ENCODE measurements at places on chromosomes 16 and 17. TPM values are rescaled to one million over a fixed set of nuclear protein-coding genes. Genes with fewer than 3 reads are reported as not detected.

GRCh38 chr17:73532421-73532901, 111.8 kb downstream of the SDK2 start:
- no peak for DNase-seq

GRCh38 chr17:78806451-78806850, 24.4 kb upstream of the CYTH1 start:
- no peak for DNase-seq

GRCh38 chr17:40349895-40350688, 14.4 kb downstream of the GJD3 start:
- DNase-seq = no peak

Gene MAF
- 4.6 TPM for total RNA-seq

Gene MRPL45
- 63.3 TPM for total RNA-seq

DNA sequence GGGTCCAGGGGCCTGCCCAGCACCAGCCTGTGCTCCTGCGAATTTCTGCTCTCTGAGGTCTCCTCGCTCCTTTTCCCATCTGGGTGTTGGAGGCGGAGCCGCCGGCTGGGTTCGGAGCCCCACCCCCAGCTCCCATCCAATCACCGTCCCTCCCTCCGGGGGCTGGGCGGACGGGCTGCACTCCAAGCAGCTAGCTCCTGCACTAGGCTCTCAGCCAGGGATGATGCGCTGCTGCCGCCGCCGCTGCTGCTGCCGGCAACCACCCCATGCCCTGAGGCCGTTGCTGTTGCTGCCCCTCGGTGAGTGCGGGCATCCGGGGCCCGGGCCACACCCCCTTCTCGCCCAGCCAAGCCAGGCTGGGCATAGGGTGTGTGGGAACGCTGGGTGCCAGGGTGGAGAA, at the start of gene NRN1L:
TSS of gene NRN1L (plus strand) at position 202 of the 400 bp plus-strand sequence. CDS start at position 221, 19 bp downstream.
- DNase-seq = peak; percentile 96

Data from WTC11 (cell line).